ENCODE measurements at places on chromosomes 4 and X.

DNA sequence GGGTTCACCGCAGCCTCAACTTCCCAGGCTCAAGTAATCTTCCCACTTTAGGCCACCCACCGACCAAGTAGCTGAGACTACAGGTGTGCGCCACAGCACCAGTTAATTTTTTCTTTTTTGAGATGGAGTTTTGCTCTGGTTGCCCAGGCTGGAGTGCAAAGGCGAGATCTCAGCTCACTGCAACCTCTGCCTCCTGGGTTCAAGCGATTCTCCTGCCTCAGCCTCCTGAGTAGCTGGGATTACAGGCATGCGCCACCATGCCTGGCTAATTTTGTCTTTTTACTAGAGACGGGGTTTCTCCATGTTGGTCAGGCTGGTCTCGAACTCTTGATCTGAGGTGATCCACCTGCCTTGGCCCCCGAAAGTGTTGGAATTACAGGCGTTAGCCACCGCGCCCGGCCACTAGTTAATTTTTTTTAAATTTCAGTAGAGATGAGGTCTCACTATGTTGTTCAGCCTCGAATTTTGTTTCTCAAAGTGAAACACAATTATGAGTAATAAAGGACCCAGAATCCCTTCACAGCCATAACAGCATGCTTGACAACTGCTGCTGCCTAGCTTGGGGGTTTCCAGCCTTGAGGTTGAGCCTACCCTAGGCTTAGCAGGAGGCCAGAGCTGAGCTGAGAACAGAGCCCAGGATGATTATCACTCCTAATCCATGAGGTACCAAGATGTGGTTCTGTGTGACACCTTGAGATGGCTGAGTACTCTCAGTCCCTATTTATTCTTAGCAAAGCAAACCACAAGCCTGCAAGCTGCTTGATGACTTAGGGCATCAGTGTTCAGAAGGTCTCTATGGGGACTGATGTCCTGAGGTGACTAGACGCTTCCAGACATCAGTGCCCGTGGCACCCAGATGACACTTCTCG, 41.6 kb upstream of the NKRF start:
- H3K4me1 ChIP-seq = peaks cover 14% of the 10 kb centered on the region
- no peaks in the 10 kb centered on the region for H3K27me3 ChIP-seq
- H3K4me3 ChIP-seq = peak overlapping the region; percentile 64
- peak overlapping the region; percentile 95 for H3K27ac ChIP-seq
- DNase-seq = peak; percentile 54

DNA sequence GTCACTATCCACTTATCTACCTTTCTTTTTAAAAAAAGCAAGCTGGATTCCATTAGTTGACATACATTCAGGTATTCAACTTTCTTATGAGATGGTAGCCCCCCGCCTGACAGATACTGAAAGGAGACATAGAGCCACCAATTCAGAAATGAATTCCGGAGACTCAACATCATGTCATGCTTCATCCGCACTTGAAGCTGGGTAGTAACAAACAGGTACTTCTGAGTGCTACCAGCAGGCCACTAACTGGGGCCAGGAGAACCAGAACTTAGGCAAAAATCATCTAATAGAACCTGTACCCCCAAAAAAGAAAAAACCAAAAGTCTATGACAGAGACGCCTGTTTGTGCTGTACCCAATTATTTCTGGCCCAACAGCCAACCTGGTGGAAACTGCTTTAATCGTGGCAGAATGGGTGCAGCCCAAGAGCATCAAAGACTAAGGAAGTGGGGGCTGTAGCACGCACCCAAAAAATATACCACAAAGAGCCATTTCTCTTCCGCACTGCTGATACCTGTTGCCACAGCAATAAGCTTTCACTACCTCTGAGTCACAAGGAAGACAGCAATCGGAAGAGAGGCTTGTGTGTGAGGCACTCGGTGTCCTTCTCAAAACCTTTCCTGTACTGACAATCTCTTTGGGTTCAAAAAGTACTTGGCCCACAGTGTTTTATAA, 84.8 kb downstream of the AFAP1 start:
- H3K36me3 ChIP-seq = no peaks in the 10 kb centered on the region
- peak; percentile 59 for DNase-seq
- peak overlapping the region; percentile 83 for H3K4me3 ChIP-seq
- H3K27me3 ChIP-seq = no peaks in the 10 kb centered on the region
- peak overlapping the region; percentile 96 for H3K27ac ChIP-seq

- no peak overlapping the region for H3K27ac ChIP-seq
- H3K4me3 ChIP-seq = no peak overlapping the region
- DNase-seq = no peak
- H3K36me3 ChIP-seq = no peaks in the 10 kb centered on the region
- no peaks in the 10 kb centered on the region for H3K4me1 ChIP-seq
- H3K27me3 ChIP-seq = no peaks in the 10 kb centered on the region
Measured at GRCh38 chr4:161792991-161793390, 370.8 kb downstream of the FSTL5 start.

- no peak overlapping the region for H3K4me3 ChIP-seq
- no peaks in the 10 kb centered on the region for H3K36me3 ChIP-seq
- no peaks in the 10 kb centered on the region for H3K4me1 ChIP-seq
- no peak overlapping the region for H3K27ac ChIP-seq
- H3K27me3 ChIP-seq = no peaks in the 10 kb centered on the region
Measured at GRCh38 chrX:147693511-147693910, 218.2 kb upstream of the FMR1 start.

DNA sequence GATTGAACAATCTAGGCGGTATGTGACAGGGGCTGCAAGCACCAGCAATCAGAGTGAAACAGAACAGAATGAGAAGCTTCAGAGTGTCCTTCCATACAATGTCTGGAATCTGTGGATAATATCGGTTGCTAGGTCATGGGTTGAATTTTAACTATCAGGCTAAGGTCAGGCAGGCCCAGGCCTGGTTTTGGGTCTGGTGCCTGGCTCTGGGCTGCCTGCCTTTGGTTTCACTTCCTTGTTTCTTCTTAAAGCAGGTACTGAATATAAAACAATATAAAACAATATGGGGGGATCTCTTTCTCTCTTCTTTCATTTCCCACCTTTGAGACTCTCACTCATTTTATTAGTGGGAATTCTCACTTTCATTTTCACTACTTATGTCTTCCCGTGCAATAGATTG, 962.0 kb downstream of the CCSER1 start:
- no peaks in the 10 kb centered on the region for H3K27me3 ChIP-seq
- H3K36me3 ChIP-seq = no peaks in the 10 kb centered on the region
- DNase-seq = no peak
- H3K4me3 ChIP-seq = no peak overlapping the region
- H3K27ac ChIP-seq = no peak overlapping the region

All from T-helper 17 cell (primary cell).